CD4-positive, alpha-beta T cell treated with Interleukin-2 at 100 ng/mL for 4 hours (primary cell): ENCODE measurements at places on chromosomes 1 and 21.
A peak's percentile ranks its signal among the peaks of the same experiment; 100 is the strongest.

DNA sequence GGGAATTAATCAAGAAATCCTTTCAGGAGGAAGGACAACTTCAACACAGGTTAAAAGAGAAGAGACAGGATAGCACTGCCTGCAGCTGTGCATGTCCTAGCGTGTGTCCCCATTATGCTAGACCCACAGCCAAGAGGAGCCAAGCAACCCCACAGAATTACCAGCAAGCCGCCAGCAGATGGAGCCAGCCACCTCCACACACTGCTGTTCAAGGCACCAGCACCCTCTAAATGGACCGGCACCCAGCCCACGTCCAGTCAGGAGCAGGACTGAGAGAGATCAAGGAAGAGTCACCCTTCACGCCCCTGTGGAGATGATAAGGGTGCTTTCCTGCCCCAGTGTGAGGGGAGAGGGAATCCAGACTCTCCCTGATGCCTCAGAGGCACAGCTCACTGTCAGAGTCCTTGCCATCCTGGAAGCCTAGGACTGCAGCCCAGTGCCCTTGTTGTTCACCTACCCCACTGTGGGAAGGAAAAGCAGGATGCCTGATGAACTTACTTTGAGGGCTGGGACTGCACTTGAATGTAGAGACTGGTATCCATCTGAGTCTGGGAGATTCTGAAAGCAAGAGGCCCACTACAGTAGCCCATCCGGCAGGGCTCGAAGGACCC, 37.1 kb upstream of the CTTNBP2NL start:
- peak; percentile 14 for DNase-seq

GRCh38 chr1:50023292-50024159, at the start of gene AGBL4:
TSS of gene AGBL4 (minus strand) at chr1:50023954.
- no peak for DNase-seq

GRCh38 chr21:16002874-16003466, 273.2 kb downstream of the USP25 start:
- DNase-seq: no peak

DNA sequence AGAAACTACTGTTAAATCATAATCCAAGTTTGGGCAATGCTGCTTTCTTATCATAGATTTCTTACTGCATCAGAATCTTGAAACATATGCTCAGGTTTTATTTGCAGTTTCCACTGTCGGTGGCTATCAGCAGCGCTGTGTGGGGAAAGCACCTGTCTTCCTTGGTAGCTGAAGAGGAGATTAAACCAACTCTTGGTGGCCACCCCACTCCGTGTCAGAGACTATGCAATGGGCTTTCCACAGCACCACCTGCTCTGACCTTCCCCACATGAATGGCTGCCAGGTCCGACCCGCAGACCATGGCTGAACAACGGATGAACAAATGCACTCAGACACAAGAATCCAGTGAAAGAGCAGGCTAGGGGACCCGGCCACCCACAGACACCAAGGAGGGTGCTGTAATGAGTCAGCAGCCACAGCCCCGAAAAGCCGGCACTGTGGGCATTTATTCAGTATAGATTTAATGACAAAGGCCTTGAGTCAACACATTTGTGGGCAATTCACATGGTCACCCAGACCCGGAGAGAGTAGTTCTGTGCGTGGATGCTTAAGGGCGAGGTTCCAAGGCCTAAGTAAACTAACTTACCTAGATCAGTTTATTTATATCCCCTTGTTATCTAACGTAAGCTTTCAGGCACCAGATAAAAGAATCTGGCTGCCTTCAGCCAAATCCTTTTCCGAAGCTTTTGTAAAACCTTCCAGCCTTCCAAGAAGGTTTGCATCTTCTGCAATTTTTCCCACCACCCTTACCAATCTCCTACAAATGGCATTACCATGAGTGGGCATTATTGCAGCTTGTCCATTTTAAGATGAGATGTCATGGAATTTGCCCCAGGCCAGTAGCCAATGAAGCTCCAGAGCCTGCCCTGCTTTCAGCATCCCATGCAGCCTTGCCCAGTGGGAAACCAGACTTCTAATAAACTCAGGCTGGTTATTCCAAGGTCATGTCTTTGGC, 82.7 kb downstream of the HLCS start:
- no peak for DNase-seq

GRCh38 chr1:17509363-17509762, 30.1 kb upstream of the ARHGEF10L start:
- DNase-seq: no peak

- DNase-seq: no peak
Observed at GRCh38 chr1:1616838-1617237, 1.5 kb downstream of the MIB2 start.

- peak; percentile 91 for DNase-seq
Observed at GRCh38 chr21:42187976-42188653, 30.8 kb upstream of the ABCG1 start.

DNA sequence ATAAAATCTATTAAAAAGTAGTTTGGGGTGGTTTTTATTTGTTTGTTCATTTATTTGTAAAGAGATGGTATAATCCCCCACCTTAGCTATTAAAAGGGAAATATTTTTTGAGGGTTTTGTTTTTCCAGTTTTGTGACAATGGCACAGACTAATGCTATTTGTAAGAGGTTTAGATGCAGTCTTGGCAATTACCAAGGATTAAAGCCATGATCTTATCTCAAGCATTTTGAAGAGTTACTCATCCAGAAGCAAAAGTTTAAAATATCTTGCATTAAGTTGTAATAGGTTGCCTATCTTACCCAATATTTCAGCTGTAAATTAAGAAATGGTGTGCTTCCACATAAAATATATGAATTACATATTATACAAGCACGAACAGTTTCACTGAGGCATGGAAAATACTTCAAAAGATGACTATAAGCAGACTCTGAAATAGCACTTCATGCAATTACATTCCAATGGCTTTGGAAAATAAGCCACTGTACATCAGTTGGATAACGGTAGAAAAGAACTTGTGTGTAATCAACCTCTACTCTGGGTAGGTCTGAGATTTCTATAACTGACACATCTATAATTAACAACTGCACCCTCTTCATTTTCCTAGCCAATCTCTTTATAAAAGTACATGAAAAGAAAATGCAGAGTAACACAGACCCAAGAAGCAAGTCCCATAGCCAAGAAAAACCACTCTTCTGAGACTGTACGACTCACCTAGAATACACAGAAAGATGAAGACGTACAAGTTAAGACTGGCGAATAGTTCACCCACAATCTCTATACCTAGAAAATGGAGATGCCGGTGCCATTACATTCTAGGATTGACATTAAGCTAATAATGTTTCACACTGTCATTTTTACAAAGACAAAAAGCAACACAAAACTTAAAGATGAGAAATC, 95.2 kb downstream of the PTPN14 start:
- DNase-seq: no peak

DNA sequence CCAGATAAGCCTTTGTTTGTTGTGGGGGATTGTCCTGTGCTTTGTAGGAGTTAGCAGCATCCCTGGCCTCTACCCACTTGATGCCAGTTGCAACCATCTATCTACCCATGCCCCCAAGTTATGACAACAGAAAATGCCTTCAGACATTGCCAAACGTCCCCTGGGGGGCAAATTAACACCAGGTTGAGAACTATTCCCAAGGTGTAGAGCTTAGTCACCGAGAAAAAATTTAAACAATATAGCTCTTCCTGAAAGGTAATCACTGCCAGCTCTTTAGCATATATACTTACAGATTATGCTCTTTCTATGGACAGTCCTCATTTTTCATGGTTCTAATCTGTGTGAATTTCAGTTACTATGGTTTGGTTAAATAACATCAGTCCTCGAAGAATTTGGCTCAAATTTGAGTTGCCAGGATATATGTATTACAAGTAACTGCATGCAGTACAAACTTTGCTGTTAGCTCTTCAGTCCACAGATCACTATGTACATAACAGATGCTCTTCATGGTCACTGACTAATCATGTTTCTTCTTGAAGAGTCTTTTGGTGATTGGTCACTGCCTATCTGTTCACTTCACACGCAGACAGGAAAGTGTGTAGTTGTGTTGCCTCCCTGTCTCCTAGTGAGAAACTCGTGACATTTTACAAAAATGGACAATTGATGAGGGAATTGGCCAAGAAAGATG, 25.2 kb downstream of the MAPKAPK2 start:
- DNase-seq: no peak

DNA sequence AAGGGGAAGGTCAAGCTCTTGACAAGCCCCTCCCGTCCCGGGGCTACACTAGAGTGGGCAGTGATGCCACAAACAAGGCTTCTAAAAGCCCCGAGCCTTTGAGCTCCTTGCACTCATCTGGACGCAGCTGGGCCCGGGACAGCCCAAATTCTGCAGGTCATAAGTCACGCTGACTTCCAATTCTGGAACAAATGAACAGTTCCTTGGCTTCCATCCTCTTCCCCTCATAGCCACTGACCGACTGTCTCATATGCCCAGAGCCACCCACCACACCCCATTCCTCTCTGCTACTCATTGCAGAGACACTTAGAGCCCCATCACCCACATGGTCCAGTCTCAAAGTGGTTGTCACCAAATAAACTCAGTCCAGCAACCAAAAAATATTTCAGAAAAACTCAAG, 32.8 kb upstream of the PRELP start:
- no peak for DNase-seq

- no peak for DNase-seq
Observed at GRCh38 chr1:20588634-20589225, at the start of gene CDA. TSS of gene CDA (plus strand) at chr1:20589097. CDS start at chr1:20589130, 33 bp downstream.

DNA sequence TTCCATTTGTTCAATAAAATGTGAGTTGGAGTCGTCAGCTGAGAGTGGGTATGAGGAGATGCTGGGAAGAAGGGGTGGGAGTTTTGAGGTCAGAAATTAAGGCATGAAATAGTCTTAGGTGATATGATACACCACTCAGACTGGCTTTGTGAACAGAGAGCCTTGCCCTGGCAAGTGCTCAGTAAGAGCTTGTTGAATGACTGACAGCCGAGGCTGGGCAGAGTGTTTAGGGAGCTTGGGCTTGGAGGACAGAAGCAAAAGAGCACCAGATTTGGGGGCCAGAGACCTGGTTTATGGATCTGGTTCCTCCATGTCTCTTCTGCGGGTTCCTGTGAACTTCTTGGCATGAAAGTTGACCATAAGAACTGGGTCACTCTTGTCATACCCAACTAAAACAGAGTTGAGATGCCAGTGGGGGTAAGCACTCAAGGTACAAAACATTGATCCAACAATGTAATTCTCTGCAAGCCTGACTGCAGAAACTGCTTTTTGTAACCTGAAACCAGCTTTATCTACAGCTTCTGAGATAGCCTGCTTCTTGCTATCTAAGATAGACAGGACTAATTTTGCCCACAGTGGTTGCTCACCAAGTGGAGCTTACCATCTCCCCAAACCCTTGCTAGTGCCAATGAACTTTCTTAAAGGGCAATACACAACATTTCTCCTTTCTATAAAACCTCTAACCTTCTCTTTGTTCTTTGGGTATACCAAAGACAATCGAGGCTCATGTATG, 126.4 kb downstream of the TENT5C start:
- no peak for DNase-seq

- no peak for DNase-seq
Observed at GRCh38 chr1:99784143-99784542, 17.7 kb upstream of the FRRS1 start.

- no peak for DNase-seq
Observed at GRCh38 chr1:222229672-222230312, 318.1 kb downstream of the HHIPL2 start.

DNA sequence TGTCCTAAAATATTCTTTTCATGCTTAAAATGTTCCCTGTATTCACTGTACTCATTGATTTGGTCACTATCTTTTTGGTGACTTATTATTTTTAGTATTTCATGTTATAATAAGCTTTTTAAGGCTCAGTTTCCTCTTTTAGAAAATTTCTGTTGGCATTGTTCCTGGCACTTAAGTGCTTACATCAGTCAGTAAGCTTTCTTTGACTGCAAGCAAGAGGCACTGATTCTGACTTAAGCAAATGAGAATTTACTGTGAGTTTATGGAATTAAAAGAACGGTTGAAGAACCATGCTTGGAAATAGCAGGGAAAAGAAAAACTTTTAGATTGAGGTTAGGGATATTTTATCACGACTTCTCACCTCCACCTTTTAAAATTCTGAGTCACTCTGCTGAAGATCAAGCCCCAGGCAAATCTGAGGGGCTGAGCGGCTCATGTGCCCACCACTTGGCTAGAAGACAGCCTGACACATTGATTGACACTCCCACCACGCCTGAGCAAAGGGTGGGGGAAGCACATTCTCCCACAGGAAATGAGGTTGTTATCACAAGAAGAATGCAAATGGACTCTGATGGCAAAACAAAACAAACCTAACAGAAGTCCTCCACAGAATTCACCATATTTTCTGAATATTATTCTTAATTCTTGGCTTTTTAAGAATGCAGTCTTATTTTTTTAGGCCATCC, 102.8 kb downstream of the KCTD3 start:
- DNase-seq: no peak

DNA sequence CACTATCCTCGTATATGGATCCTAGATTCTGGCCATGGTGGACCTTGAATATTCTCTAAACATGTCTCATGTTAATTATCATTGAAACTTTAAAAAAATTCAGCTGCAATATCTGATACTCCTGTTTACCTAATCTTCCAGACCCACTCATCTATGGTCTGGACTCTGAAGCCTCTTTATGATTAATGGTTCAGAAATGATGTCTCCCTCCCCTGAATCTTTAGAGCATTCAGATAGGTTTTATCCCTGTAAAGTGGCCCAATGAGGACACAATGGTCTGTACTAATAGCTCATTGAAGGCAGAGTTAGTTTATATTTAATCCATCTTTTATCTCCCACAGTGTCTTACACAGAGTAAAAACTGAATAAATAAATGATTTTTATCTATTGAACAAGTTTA, 53.0 kb upstream of the DUSP10 start:
- DNase-seq: no peak

GRCh38 chr1:62142496-62142895, 52.2 kb upstream of the L1TD1 start:
- no peak for DNase-seq

DNA sequence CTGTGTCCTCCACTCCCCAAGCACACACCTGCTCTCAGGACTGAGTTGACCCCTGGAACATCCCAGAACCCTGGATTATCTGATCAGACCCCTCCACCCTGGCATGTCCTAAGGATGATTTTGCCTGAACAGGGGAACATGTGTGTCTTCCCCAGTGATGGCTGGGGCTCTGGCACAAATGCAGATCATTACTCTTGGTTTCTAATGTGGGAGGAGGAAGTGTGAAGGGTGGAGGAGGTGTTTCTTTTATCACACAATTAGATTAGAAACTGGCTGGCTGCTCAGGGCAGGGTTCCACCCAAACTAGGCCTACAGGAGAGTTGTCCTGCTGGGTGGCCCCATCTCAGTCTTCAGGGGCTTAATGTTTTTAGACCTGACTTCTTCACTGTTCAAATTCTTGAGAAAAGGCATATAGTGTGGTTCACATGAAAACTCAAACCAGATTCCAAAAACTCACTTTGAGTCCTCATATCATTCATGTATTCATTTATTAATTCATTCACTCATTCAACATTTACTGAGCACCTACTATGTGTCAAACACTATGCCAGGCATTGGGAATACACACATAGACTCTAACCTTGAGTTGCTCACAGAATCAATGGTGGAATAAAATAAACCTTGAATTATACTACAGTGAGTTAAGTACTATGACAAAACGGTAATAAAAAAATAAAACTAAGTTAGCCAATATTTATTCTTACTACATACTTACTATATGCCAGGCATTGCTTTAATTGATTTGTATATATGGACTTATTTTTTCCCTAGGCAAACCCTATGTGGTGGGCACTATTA, 221.8 kb upstream of the JUN start:
- DNase-seq: peak; percentile 17
